Stimulated activated CD4-positive, alpha-beta T cell treated with anti-CD3 and anti-CD28 coated beads, Interleukin-2, amount 100 ng/mL, for 24 hours (primary cell): ENCODE measurements at places on chromosomes 7 and 10.
A peak's percentile ranks its signal among the peaks of the same experiment; 100 is the strongest.

GRCh38 chr7:136549756-136550155, 318.7 kb upstream of the CHRM2 start:
- no peak for DNase-seq

- DNase-seq = no peak
Measured at GRCh38 chr10:7435674-7436073, 24.8 kb upstream of the SFMBT2 start.

- DNase-seq = peak; percentile 44
Measured at GRCh38 chr10:104614245-104614831, 26.8 kb upstream of the SORCS3 start.

DNA sequence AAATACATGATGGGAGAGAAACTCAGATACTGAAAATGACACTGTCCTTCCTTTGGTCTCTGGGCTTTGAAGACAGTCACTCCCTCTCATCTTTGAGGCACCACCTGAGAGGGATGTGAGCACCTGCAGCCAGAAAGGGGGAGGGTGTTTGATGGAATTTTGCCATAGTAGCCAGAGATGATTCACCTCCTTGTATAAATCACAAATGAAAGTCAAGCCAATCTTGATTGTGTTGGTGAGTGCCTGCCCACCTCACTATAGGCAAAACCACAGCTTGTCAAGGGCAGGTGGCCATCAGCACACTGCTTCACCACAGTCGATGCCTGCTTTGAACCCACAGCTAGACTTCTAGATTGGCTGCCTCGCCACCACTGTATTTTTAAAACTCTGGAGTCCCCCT, 48.2 kb downstream of the PON1 start:
- DNase-seq = no peak

DNA sequence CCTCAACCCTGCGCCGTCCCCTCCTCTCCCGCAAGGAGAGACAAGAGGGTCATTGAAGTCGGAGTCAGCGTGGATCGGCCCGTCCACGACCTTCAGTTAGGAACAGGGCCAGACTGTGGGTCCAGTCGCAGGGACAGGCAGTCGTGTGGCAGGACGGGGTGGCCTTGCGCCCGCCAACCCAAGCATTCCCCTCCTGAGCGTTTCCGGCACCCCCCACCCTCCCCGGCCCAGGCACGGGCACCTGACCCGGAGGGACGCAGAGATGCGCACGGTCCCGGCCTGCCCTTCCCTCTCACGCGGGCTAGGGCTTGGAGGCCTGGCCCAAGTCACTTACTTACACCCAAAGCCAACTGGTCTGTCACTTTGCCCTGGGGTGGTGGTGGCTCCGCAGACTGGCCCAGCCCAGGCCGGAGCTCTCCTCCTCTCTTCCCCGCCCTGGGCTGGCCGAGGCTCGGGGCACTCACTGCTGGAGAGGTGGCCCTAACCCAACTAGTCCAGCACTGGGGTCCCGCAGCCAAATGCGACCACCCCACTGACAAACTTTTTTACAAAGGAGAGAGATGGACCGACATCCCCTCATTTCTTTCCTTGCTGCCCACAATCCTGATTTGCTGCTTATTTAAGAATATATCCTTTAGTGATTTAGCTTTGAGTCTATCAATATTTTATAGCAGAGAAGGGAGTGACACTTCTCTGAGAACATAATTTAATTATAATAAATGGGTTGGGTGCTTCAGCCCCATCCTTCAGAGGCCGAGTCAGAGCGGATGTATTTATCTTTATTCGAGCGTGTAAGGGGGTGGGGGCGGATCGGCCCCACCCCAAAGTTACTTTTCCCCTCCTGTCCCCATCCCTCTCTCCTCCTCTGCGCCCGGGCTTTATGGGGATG, 1.2 kb upstream of the UNCX start:
- DNase-seq = no peak

DNA sequence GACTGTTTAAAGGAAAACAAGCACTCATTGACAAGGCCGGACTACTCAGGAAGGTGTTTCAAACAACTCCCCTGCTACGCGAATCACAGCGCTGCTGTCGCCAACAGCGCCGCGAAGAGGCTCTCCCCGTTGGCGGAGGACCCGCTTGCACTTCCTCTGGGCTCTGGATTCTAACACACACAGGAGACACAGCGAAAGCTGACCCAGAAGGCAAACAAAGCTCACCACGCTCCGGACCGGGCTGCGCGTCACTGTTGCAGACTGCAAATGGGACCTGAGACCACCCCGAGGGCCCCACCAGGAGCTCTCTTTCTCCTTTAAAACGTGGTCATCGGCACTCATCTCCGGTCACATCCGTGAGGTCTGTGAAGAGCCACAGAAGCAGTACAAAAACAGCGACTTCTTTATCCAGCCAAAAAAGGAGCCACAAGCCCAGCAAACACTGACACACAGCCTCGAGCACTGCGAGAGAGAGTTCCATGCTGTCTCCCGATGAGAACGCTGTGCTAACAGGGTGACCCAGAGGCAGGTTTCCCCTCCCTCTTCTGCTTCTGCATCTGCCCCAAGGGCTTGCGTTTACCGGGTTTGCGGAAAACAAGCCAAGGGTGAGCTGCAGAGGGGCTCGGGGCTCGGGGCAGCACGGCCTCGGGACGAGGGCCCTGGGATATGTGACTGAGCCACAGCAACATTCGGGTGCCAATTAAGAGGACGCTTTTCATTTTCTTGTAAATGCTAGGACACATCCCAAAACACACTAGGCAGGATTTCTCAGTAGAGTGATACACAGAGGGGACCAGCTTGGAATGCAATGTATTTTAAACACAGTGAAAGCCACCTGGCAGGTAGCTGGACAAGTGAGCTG, 41.3 kb downstream of the AMZ1 start:
- DNase-seq = peak; percentile 12

DNA sequence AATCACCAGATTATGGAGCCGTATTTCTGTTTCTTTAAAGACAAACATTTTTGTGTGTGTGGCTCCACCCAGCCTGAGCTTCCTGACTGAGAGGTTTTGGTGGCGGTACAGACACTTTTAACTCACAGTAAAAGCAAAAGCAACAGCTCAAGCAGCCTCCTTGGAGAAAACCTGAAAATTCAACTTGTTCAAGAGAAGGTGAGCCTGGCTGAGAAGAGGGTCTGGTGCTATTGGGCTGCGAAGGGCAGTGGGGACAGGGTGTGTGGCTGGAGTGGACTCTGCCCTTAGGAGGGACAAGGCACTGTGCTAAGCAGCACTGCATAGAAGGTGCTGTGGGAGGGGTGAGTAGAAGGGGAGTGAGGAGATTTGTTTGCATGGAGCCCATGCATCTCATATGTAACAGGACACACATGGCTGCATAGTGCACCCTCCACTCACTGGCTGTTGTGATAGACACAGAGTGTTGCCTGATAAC, at the start of gene GIMAP7:
Gene GIMAP7, plus strand, starts transcription at position 125 of the 475 bp plus-strand sequence. CDS start 5,103 bp downstream, outside the sequence.
- peak; percentile 59 for DNase-seq

- DNase-seq = no peak
Measured at GRCh38 chr10:44863344-44864047, 47.6 kb upstream of the TMEM72 start.

- DNase-seq = no peak
Measured at GRCh38 chr10:17783751-17784150, 25.4 kb upstream of the MRC1 start.

- no peak for DNase-seq
Measured at GRCh38 chr7:70298780-70299471, 700.7 kb downstream of the AUTS2 start.

DNA sequence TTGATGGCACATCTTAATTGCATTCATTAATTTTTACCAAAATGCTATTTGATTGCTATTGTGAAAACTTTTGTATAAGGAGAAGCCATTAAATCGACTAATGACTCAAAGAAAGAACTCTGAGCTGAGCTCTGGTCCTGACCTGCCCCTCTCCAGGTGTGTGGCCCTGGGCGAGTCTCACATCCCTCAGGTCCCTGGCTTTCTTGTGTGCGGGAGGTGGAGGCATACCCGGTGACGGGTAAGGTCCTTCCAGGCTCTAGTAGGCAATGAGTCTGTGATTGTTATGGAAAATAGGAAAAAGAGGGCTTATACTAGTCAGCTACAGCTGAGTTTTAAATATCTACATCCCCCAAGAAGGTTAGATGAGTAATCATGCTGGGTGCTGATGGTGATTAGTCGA, 248.1 kb downstream of the GATA3 start:
- no peak for DNase-seq

DNA sequence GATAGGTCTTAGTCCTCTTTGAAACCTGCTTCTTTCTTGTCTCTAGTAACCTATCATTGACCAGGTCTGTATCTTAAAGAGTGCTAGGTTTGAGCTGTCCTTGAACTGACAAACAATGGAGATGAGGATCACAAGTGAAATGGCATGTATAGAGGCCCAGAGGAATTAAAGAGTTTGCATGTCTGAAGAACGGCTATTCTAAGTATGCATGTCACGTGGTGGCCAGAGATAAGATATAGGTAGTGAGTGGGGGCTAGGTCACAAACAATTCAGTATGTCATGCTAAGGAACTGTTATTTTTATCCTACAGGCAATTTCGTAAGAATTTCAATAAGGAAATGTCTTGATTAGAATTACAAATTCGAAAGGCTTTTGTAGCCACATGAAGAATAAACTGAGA, 95.3 kb downstream of the SUGCT start:
- DNase-seq = no peak

GRCh38 chr10:3500408-3500856, 284.6 kb downstream of the KLF6 start:
- DNase-seq = no peak

GRCh38 chr7:28933846-28934320, 24.2 kb downstream of the TRIL start:
- no peak for DNase-seq

GRCh38 chr10:74081192-74081803, 69.3 kb downstream of the AP3M1 start:
- DNase-seq = peak; percentile 42

DNA sequence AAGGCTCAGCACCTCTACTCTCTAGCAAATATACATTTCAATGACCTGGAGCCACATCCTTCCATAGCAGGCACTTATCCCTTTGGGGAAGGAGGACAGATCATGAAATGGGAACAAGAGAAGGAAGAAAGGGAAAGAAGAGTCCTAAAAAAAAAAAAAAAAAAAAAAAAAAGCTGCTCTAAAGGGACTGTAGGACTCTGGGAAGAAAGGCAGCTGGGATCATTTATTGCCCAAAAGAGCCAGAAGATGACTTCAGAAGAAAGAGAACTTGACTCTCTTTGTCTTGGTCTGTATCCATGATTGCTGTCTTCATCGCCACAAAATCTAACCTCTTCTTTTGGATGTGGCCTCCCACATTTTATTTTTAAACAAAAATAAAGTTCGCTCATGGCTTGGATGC, 203.6 kb upstream of the CELF2 start:
- DNase-seq = no peak

DNA sequence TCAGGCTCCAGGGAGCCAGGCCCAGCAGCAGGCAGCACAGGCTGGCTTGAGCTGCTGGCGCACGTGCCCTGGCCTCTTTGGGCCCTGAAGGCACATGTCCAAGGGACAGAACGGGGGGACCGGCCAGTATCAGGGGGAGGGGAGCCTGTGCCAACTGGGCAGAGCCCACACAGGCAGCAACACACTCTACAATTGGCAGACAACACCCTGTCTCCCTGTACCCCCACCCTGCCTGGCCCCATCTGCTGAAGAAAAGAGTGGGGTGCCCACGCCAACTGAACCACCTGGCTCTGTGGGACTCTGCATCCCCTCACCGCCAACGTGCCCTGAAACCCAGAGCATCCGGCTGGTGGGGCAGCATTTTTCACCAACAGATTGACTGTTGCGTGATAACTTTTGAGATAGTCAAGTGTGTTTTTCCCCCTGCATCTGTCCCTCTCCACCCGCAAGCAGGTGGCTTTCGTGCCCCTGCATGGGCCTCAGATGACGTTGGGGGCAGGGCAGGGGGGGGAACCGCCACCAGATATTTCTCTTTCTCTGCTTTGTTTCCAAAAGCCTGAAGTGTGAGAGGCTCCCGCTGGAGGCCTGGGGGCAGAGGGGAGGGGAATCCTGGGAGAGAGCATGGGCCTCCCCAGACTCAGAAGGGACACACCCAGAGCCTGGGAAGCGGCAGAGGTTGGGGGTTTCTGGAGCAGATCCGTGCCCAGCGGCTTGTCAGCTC, 21.8 kb downstream of the SLIT1 start:
- no peak for DNase-seq

- DNase-seq = no peak
Measured at GRCh38 chr10:59093461-59093860, 83.0 kb upstream of the PHYHIPL start.

GRCh38 chr7:3453398-3453797, 152.3 kb downstream of the SDK1 start:
- DNase-seq = no peak

GRCh38 chr10:93670372-93670771, 32.0 kb downstream of the FRA10AC1 start:
- no peak for DNase-seq
